ENCODE measurements at places on chromosomes 11 and 22.

DNA sequence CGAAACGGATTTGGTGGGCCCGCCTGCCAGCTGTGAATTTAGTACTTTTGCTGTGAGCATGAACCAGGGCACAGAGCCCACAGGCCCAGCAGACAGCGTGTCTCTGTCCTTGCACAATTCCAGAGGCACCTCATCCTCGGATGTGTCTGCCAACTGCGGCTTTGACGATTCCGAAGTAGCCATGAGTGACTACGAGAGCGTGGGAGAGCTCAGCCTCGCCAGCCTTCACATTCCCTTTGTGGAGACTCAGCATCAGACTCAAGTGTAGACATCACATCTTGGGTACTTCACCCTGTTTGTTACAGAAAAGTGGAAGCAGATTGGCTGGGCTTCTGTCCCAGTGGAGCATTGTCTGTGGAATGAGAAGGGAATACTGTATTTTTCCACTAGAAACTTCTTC lies 78.6 kb upstream of the MTNR1B start:
- no peak for DNase-seq

GRCh38 chr11:72971192-72971967 lies 157.2 kb downstream of the ATG16L2 start:
- no peak for DNase-seq

- no peak for DNase-seq
Observed at GRCh38 chr11:76249195-76249741, 43.0 kb upstream of the WNT11 start.

DNA sequence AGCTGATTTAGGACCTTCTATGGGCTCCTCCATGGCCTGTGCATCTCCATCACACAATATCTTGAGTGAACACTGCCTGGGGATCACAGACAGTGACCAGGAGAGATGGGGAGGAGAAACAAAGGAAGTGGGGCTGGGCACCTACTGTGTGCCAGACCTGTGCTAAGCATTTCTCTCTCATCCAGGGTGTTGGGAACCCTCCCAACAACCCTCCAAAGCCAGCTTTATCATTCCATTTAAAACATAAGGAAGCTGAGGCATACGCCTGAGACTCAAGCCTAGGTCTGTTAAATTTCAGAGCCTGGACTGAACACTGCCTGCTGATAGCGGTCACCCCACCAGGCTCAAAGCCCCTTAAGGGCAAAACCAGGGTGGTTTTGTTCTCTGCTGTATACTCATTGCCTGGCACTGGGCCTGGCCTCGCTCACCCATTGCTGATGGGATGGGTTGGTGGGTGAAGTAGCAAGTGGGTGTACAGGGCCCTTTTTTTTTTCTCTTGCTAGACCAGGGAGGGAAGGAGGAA lies 130.1 kb downstream of the MN1 start:
- no peak for DNase-seq

GRCh38 chr11:26229981-26230380 lies 101.9 kb upstream of the ANO3 start:
- no peak for DNase-seq

DNA sequence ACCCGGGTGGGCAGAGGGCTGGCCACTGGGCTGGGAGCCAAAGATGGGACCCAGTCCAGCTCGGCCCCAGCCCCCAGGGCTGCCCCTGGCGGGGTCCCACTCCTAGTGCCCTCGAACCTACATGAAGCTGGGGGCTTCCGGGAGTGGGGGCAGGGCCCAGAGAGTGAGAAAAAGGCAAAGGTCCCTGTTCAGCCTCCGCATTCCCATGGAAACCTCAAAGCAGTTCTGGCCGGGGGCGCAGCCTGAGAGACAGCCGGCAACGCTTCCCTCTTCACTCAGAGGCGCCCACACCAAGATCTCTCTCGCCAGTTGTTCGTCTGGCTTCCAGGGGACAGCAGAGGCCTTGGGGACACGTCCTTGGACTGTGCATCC lies 22.4 kb upstream of the ARHGAP8 start:
- no peak for DNase-seq

- DNase-seq = no peak
Observed at GRCh38 chr22:46969491-46969890, 207.0 kb downstream of the TBC1D22A start.

GRCh38 chr11:46315033-46315738 lies 32.1 kb upstream of the DGKZ start:
- DNase-seq = no peak

- no peak for DNase-seq
Observed at GRCh38 chr11:125245299-125245698, 80.7 kb downstream of the PKNOX2 start.

DNA sequence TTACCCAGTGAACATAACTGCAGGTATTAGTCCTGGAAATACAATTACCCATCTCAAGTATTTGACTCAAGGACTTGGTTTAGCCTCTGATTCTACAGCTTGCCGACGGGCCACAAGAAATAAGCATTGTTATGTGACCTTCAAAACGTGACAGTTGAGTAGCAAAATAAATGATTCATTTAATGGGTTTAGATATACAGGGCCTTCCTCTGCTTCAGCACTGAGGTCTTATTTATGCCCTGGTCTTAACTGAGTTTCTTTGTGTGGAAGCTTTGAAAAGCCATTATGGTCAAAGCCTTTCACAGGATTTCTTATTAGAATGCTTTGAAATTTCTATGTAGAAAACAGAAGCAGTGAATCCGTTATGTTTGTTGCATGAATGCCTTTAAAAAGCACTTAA lies 899.2 kb upstream of the API5 start:
- no peak for DNase-seq

DNA sequence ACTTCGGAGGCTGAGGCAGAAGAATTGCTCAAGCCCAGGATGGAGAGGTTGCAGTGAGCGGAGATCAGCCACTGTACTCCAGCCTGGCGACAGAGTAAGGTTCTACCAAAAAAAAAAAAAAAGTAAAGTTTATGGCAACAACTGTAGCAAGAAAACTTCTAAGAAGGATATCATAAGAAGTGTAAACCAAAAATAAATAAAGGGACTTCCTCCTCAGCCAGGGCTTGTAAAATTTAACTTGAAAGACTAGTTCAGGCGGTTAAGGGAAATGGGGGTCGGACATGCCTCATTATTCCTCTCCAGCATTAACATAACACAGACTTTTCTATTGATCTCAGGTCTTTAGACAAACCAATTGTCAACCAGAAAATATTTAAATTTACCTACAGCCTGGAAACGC lies 2.5 kb upstream of the OR5M11 start:
- DNase-seq = no peak

DNA sequence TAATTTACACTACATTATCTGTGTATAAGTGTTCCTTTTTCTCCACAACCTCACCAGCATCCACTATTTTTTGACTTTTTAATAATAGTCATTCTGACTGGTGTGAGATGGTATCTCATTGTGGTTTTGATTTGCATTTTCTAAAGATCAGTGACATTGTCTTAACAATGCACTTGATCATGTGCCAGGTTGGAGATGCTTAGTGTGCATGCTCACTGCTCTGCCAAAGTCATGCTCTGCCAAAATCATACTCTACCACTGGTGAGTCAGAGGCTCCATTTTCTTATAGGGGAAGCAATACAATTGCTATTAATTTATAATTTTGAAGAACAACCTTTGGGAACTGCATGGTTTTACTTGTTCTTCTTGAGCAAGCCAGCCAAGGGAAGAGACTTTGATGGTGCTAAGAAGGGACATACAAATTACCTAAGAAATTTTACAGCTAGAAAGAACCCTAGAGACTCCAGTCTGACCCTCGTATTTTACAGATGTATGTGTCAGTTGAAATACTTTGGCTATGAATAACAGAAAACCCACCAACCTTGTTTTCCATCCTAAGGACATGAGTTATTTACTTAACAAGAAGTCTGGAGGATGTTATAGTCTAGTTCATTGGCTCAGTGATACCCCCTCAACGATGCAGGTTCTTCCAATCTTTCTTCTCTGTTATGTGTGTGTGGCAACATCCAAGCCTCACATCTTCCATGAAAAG lies 368.9 kb downstream of the DDX10 start:
- DNase-seq = no peak

DNA sequence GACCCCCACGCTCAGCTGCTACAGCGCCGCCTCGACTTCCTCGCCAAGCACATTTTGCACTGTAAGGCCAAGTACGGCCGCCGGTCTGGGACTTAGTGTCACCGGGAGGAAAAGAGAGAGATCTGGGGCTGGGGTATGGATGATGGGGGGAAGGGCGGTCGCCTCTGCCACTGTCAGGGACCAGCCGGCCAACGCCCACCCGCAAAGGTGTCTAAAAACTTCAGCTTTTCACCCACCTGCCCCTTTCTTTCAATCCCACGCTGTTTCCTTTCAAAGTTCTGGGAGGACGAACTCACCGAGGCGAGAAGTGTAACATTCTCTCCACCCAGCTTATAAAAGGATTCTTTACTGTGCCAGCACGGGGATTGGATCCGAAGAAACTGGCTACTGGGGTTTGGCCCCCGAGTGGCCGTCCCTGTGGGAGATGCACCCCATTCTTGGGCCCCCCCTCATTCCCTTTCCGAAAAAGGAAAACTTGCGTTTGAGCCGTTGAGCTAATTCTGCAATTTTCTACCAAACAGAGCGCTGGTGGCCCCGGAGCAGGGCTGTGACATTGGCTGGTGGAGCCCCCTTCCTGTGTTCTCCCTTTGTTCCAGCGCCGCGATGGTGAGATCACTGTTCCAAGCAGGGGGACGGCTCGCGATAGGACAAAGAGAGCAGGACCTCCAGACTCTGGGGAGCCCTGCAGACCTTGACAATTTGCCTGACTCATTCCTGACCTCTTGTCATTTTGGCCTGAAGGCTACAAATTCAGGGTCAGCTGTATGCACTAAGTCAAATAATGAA lies 1.8 kb downstream of the FJX1 start:
- no peak for DNase-seq

GRCh38 chr22:40270748-40271373 lies 75.4 kb upstream of the ADSL start:
- no peak for DNase-seq

GRCh38 chr11:115244758-115245157 lies 259.5 kb downstream of the CADM1 start:
- DNase-seq = no peak

DNA sequence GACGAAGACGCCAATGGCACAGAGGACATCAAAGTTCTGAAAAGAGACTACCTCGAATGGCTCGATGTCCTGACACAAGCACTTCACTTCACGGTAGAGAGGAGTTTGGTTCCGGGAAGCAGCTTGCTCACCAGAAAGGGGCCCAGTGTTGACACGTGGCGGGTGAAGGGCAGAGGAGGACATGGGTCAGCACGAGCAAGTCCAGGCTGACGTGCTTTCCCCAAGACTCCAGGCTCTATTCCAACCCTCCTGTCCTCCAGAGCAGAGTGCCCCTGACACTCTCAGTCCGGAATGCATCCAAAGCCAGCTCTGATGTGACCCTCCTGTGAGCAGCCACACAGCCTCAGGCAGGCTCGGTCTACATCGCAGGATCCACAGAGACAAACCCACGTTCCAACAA lies 77.5 kb upstream of the BID start:
- no peak for DNase-seq

- no peak for DNase-seq
Observed at GRCh38 chr22:22914726-22915669, 27.4 kb downstream of the IGLL5 start.

GRCh38 chr11:113952588-113952987 lies 22.3 kb upstream of the HTR3A start:
- no peak for DNase-seq

GRCh38 chr11:57116654-57117053 lies 65.1 kb upstream of the LRRC55 start:
- no peak for DNase-seq

DNA sequence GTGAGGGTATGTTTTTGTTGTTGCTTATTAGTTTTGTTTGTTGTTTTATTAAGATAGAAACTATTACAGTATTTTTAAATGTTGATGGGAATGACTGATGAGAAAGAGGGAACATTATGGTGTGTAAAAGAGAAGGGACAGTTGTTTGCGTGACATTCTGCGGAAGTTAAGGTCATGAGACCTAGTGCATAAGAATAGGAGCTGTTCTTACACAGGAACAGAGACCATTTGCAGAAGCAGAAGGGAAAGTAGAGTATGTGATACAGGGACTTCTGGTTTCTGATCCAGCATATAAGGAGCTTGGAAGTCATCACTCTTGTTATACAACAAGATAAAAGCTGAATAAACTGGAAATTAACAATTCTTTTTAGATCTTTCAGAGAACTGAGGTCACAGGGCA lies 299.2 kb upstream of the API5 start:
- DNase-seq = no peak

- no peak for DNase-seq
Observed at GRCh38 chr11:87256694-87257340, 219.1 kb downstream of the TMEM135 start.

DNA sequence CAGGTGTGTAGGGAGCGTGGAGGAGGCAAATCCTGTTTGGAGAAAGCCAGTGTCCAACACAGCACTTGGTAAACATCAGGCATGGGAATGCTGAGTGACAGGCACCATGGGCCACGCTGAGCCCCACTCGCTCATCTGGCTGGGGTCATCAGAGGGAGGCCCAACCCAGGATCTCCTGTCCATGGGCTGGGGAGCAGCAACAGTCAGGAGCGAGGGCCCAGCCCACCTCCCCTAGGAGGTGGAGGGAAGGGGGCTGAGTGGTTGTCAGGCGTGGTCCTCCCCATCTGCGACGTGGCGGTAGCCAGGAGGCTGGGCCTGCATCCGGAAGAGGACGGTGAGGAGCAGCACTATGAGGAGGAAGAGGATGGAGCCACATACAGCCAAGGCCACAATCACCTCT lies 8.8 kb downstream of the ACP2 start:
- no peak for DNase-seq

DNA sequence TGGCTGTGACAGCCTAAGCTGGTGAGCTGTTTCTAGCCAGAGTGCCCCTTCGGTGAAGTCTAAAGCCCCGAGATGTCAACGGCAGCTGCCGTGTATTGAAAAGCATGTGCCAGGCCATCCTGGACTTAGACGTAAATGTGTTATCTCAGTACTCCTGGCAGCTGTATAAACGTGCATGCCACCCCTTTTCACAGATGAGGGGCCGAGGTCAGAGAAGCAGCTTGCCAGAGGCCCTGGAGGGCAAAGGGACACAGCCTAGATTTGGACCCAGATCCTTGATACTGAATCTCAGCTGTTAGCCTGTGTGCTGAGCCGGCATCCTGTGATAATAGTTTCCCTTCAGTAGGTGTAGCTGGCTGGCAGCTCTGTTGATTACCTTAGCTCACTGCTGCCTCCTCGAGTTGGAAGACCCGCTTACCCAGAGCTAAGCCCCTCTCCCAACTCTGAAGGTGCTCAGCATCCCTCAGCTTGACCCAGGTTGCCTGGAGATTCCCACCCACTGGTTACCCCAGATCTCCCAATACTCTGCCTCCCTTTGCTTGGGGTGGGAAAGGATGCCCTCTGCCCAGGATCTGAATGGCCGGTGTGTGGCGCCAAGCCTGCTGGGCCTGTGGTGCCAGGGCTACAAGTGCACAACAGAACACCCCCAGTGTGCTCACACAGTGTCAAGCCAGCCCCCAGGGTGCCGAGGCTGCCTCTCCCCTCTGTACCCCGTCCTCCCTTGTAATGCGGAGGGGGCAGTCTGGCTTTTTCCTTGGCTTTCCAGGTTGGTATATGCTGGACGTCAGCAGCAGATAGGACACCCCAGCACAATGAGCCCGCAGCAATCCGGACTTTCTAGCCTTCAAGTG lies 59.8 kb upstream of the WNT7B start:
- peak; percentile 61 for DNase-seq

GRCh38 chr11:8333376-8333775 lies 69.7 kb upstream of the LMO1 start:
- DNase-seq = no peak

- DNase-seq = no peak
Observed at GRCh38 chr11:44003736-44004451, 43.9 kb upstream of the ACCSL start.

- DNase-seq = no peak
Observed at GRCh38 chr11:10770626-10771254, 19.7 kb downstream of the CTR9 start.
